ENCODE measurements at places on chromosomes 16 and 17.

- DNase-seq: no peak
Measured at GRCh38 chr17:64742326-64742725, 80.2 kb upstream of the SMURF2 start.

DNA sequence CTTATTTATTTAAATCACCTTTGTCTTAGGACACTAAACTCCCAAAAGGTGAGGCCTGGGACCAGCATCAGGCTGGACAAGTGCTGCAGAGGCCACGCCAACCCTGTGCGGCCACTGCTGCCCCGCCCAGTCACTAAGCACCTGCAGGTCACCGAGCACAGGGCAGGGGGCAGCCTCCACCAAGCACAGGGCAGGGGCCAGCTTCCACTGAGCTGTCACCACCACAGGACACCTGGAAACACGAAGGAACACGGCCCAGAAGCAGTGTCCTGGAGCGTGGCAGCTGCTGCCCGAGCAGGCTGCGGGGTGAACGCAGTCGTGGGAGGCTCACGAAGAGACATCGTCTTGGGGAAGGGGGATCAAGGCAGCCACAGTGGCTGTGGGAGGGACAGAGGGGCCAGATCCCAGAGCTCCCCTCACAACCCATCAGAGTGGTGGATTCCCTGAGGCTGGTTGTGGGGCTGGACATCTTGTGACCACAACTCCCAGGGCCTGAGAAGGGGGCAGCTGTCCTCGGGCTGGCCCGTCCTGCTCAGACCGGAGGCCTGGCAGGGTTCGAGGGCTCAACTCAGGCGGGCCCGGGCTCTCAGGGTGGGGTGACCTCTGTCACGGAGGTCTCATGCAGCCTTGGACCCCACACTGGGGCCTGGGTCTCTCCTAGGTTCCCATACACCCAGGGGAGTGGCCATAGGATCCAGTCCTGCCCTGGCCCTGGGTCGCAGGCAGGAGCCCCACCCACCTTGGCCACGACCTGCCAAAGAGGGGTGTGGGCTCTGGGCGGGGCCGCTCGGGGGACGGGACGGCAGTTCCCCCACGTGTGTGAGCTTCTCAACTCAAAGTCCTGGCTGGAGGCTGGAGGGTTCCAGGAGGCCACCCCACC lies 18.7 kb downstream of the RAB40B start:
- no peak for DNase-seq

- no peak for DNase-seq
Measured at GRCh38 chr17:12995106-12995895, 22.5 kb downstream of the ELAC2 start.

DNA sequence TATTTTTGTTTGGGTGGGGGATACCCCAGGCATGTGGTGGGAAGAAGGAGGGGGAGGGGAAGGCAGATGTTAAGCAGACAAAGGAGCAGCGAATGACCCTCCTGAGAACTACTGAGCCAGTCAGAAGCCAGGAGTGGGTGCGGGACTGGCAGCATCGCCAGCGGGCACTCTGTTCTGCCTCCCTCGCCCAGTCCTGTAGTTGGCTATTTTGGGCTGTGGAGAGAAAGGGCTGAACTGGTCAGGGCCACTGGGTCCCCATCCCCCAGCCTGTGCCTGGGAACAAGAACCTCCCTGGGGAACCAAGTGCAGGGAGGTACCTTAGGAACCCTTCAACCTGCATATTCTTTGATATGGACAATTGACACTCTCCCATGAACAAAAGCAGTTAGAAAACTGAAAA lies 6.4 kb downstream of the LRRC3C start:
- no peak for DNase-seq

DNA sequence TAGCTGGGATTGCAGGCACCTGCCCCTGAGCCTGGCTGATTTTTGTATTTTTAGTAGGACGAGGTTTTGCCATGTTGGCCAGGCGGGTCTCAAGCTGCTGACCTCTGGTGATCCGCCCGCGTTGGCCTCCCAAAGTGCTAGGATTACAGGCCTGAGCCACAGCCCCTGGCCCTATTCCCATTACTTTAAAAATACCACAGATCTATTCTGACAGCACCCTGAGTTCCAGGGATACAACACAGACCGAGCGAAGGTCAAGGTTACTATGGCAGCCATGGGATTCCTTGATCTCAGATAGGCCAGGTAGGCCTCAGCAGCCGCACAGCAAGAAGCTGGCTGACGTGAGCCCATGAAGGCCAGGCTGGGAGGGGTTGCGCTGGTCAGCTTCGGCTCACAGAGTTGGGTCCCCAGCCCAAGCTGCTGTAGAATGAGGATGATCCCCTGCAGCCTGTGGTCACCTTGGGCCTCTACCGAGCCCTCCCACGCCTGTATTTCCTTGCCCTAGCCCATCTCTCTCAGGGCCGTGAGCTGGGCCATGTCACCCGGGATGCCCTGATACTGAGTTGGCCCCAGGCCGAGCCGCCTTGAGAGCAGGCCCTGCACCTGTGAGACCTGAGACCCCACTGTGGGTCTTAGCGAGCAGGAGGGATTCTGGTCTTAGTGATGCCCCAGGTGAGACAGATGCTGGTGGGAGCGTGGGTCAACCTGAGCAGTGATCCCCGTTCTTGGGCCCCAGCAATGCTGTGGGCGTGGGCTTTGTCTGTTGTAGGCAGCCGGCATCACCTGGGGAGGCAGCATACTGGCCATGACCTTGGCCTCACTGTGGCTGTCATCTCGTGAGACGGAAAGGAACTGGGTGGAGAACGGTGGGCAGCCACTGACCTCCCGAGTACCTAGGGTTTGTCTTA lies 16.9 kb upstream of the RNF213 start:
- DNase-seq: no peak

GRCh38 chr16:70586731-70587130 lies 59.6 kb upstream of the IL34 start:
- DNase-seq: no peak

DNA sequence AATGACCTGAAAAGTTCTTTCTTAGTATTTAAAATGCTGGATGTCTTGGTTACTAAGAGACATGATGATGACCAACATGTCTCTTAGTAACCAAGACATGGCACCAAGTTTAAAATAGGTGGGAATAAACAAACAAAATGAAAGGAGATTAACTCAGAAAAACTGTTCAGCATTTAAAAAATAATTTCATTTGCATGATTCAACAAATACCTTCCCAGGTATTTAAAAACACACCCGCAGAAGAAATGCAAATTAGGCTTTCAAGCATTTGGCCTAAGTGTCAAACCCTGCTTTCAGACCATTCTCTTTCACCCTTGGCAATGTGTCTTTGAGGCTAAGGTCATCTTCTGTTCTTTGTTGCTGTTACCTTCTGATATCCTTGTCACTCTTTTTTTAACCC lies 91.4 kb upstream of the CORO6 start:
- DNase-seq: no peak

DNA sequence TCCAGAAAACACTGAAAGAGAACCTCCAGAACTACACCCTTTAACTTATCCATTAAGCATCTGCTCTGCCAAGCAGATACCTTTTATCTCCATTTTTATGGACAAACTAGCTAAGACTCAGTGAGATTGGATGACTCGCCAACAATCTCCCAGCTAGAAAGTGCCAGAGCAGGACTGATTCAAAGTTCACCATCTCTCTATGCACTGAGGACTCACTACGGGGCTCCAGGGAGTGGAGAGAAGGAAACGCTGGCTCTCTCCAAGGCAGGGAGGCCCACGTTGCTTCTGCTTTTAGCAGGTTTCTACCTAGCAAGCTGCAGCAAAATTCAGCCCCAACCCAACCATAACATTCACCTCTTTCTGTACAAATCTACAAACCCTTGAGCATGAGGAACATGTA lies 52.8 kb upstream of the ARHGAP44 start:
- no peak for DNase-seq

GRCh38 chr16:73285436-73286201 lies 237.7 kb upstream of the ZFHX3 start:
- DNase-seq: no peak

- DNase-seq: no peak
Measured at GRCh38 chr17:225551-225950, 44.1 kb upstream of the DOC2B start.
